ENCODE measurements at places on chromosomes 12 and 14.

- DNase-seq: no peak
Observed at GRCh38 chr12:119082496-119082895, 96.2 kb upstream of the HSPB8 start.

DNA sequence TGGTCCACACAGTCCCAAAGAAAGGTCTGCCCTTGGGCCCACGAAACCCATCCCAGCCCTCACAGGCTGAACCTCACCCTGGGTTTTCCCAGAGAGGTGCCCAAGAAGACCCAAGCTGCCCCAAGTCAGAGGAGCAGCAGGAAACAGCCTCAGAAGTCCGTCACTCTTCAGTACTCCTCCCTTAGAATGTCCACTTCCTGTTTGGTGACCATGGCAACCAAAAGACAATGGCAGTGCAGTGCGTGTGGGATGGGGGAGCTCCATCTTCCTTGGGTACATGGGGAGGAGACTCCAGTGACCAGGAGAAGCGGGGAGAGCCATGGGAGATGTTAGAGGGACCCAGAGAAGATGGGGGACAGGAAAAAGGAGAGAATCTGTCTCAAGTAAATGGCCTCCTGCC is 11.3 kb downstream of the SELPLG start:
- peak; percentile 63 for DNase-seq

DNA sequence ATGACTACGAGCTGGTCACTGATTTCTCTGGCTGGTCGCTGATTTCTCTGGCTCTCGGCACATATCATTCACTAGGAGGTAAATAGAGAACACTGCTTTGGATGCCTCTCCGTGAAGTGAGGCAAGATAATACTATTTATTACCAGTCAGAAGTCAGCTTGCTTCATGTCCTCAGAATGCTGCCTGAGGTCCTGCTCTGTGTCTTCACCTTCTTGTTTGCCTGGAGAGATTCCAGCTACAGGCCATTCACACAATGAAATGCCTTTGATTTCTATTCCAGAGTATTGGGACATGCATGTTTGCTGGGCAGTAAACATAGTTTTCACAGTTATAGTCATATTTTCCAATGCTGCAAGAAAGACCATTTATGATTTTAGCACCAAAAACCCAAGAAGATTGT is 106.7 kb downstream of the AEBP2 start:
- no peak for DNase-seq

- no peak for DNase-seq
Observed at GRCh38 chr14:54291491-54292191, 105.2 kb upstream of the CDKN3 start.

GRCh38 chr14:94001016-94001415 is 3.9 kb downstream of the CCDC197 start:
- no peak for DNase-seq

DNA sequence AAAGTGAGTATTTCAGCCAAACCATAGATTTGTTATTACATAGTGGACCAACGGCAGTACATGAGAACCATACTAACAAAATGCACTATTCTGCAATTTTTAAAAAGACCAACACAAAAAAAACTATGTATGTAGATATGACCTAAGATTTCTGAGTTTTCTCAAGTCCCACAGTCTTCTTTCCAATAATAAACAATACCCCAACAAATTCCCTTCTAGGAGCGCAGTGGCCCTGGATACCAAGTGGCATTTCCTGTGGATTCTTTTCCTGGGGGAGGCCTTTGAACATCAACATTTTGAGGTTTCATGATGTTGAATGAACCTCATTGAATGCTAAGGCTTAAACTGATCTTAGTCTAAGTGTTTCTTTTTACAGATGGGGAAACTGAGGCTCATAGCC is 210.5 kb downstream of the BCAT1 start:
- no peak for DNase-seq

DNA sequence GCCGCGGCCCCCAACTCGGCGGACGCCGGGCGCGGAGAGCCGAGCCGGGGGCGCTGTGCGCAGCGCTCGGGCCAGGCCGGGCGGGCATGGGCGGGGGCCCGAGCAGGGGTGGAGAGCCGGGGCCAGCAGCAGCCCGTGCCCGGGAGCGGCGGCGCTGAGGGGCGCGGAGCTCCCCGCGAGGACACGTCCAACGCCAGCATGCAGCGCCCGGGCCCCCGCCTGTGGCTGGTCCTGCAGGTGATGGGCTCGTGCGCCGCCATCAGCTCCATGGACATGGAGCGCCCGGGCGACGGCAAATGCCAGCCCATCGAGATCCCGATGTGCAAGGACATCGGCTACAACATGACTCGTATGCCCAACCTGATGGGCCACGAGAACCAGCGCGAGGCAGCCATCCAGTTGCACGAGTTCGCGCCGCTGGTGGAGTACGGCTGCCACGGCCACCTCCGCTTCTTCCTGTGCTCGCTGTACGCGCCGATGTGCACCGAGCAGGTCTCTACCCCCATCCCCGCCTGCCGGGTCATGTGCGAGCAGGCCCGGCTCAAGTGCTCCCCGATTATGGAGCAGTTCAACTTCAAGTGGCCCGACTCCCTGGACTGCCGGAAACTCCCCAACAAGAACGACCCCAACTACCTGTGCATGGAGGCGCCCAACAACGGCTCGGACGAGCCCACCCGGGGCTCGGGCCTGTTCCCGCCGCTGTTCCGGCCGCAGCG is 639 bp downstream of the FZD10 start:
- DNase-seq: no peak

DNA sequence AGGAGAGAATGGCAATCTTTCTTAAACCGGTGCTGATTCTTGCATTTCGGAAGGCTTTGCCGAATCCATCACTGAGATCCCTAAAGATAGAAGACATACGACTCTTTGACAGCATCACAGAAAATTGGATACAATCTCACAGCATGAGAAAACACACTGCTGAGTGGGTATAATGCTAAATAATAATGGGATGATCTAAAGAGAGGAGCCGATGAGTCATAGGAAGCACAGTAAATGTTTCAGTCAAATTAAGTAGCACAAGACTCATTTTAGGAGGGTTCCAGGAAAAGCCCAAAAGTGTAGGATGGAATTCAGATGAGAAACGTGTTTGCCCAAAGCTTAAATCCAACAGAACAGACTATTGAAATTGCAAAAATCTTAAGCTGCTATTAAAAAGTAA is 81.7 kb downstream of the CPNE8 start:
- DNase-seq: no peak

GRCh38 chr12:108551535-108551934 is 9.4 kb downstream of the SART3 start:
- DNase-seq: no peak

All from KBM-7 (cell line).